Endothelial cell (in vitro differentiated cells): ENCODE measurements at places on chromosomes 2 and 18. TPM values are rescaled to one million over a fixed set of nuclear protein-coding genes. Genes with fewer than 3 reads are reported as not detected.

- H3K4me1 ChIP-seq = peaks cover 6% of the 10 kb centered on the region
- no peaks in the 10 kb centered on the region for H3K36me3 ChIP-seq
- no peak overlapping the region for H3K27ac ChIP-seq
- H3K27me3 ChIP-seq = no peaks in the 10 kb centered on the region
Measured at GRCh38 chr2:150046211-150046610, 441.3 kb downstream of the RND3 start.

- H3K27me3 ChIP-seq = no peaks in the 10 kb centered on the region
- H3K27ac ChIP-seq = no peak overlapping the region
- H3K4me1 ChIP-seq = no peaks in the 10 kb centered on the region
- no peak overlapping the region for H3K4me3 ChIP-seq
- no peaks in the 10 kb centered on the region for H3K36me3 ChIP-seq
Measured at GRCh38 chr2:200258081-200258480, 48.4 kb upstream of the SPATS2L start.

GRCh38 chr2:55048508-55049042 lies 1.7 kb downstream of the RTN4 start:
- peak overlapping the region; percentile 94 for H3K27ac ChIP-seq
- peak overlapping the region; percentile 100 for H3K4me3 ChIP-seq
- DNase-seq = no peak
- H3K36me3 ChIP-seq = peaks cover 4% of the 10 kb centered on the region

- peaks cover 13% of the 10 kb centered on the region for H3K36me3 ChIP-seq
- DNase-seq = no peak
- H3K4me1 ChIP-seq = no peaks in the 10 kb centered on the region
- H3K27me3 ChIP-seq = no peaks in the 10 kb centered on the region
Measured at GRCh38 chr18:4536447-4536846, 81.3 kb upstream of the DLGAP1 start.

DNA sequence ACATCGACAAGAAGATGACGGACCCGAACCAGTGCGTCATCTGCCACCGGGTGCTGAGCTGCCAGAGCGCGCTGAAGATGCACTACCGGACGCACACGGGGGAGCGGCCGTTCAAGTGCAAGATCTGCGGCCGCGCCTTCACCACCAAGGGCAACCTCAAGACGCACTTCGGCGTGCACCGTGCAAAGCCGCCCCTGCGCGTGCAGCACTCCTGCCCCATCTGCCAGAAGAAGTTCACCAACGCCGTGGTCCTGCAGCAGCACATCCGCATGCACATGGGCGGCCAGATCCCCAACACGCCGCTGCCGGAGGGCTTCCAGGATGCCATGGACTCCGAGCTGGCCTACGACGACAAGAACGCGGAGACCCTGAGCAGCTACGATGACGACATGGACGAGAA lies 14.4 kb downstream of the SALL3 start:
- peaks cover 7% of the 10 kb centered on the region for H3K36me3 ChIP-seq
- peaks cover 6% of the 10 kb centered on the region for H3K4me1 ChIP-seq
- H3K27me3 ChIP-seq = peaks cover 16% of the 10 kb centered on the region
- H3K4me3 ChIP-seq = no peak overlapping the region

DNA sequence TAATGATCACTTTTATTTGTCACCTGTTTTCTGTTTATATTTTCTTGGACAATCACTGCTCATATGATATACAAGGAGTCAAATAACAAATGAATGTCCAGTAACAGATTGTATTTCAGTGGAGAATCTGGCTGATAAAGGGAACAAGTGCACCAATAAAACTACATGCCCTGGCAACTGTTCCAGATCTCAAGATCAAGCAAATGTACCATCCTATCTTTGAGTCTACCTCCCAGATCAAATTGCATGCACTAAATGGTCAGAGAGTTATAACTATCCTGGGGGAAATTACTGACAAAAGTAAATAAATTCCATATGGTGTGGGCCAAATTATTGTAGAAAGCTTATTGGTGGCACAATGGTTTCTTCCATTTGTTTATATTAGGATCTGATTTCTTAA lies 452.8 kb downstream of the MBD2 start:
- no peaks in the 10 kb centered on the region for H3K27me3 ChIP-seq
- H3K4me1 ChIP-seq = no peaks in the 10 kb centered on the region
- no peak overlapping the region for H3K27ac ChIP-seq
- H3K36me3 ChIP-seq = no peaks in the 10 kb centered on the region

GRCh38 chr2:171346723-171347557 lies 86.8 kb downstream of the METTL8 start:
- H3K27me3 ChIP-seq = no peaks in the 10 kb centered on the region
- no peak overlapping the region for H3K4me3 ChIP-seq
- no peak overlapping the region for H3K27ac ChIP-seq
- no peak for DNase-seq
- H3K4me1 ChIP-seq = peaks cover 12% of the 10 kb centered on the region
- H3K36me3 ChIP-seq = no peaks in the 10 kb centered on the region

DNA sequence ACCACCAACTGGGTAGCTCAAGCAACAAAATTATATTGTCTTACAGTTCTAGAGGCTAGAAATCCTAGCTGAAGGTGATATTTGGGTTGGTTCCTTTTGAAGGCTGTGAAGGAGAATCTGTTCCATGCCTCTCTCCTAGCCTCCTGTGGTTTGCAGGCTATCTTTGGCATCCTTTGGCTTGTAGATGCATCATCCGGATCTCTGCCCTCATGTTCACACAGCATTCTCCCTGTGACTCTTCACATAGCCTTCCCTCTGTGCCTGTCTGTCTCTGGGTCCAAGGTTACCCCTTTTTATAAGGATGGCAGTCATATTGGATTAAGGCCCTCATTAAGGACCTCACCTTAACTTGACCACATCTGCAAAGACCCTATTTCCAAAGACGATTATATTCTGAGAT lies 78.6 kb upstream of the MAP3K20 start:
- H3K4me1 ChIP-seq = peaks cover 2% of the 10 kb centered on the region
- no peak overlapping the region for H3K4me3 ChIP-seq
- DNase-seq = no peak
- H3K27me3 ChIP-seq = peaks cover 3% of the 10 kb centered on the region
- no peak overlapping the region for H3K27ac ChIP-seq
- no peaks in the 10 kb centered on the region for H3K36me3 ChIP-seq

GRCh38 chr2:219122202-219122980 lies 38.2 kb downstream of the NHEJ1 start:
- no peaks in the 10 kb centered on the region for H3K36me3 ChIP-seq
- H3K4me1 ChIP-seq = peaks cover 21% of the 10 kb centered on the region
- peaks cover 7% of the 10 kb centered on the region for H3K27me3 ChIP-seq
- no peak overlapping the region for H3K4me3 ChIP-seq

DNA sequence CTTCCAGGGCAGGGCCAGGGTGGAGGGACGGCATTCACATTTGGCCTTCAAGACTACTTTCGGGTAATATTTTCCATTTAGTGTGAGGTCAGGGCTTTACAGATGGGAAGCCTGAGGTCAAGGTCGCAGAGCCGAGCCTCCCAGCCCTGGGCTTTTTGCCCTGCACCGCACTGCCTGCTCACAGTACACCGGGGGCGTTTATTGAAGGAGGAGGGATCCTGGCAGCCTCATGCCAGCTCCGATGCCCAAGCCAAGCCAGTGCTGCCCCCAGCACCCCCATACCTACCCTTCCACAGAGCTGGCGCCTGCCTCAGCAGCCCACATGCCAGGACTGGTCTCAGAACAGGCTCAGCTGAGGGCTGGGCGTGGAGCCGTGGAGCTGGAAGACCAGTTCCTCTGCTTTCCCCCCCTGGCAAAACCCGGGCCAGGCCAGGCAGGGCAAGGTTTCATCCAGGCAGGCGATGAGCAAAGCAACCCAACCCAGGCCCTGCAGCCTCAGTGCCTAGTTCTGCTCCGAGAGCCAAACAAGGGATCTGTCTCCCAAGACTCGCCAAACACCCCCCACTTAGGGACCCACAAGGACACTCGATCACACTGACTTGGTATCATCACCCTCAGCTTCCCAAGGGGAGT lies 11.9 kb downstream of the SDC1 start:
- no peaks in the 10 kb centered on the region for H3K36me3 ChIP-seq
- no peaks in the 10 kb centered on the region for H3K4me1 ChIP-seq
- no peak overlapping the region for H3K4me3 ChIP-seq
- H3K27me3 ChIP-seq = peaks cover 14% of the 10 kb centered on the region
- no peak overlapping the region for H3K27ac ChIP-seq

DNA sequence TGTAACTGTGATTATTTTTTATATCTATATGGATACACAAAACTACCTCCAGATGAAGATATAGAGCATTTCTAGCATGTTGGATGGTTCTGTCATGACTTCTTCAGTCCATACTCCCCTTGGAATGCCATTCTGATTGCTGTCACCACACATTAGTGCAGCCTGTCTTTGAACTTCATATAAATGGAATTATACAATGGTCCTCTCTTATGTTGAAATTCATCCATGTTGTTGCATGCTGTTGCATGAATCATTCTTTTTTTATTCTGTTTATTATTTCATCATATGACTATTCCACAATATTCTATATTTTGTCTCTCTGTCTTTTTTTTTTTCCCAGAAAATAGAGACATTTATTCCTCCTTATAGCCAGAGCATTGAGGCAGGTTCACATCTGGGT lies 74.1 kb downstream of the OSBPL6 start:
- peaks cover 8% of the 10 kb centered on the region for H3K4me1 ChIP-seq
- H3K4me3 ChIP-seq = no peak overlapping the region
- no peak overlapping the region for H3K27ac ChIP-seq

DNA sequence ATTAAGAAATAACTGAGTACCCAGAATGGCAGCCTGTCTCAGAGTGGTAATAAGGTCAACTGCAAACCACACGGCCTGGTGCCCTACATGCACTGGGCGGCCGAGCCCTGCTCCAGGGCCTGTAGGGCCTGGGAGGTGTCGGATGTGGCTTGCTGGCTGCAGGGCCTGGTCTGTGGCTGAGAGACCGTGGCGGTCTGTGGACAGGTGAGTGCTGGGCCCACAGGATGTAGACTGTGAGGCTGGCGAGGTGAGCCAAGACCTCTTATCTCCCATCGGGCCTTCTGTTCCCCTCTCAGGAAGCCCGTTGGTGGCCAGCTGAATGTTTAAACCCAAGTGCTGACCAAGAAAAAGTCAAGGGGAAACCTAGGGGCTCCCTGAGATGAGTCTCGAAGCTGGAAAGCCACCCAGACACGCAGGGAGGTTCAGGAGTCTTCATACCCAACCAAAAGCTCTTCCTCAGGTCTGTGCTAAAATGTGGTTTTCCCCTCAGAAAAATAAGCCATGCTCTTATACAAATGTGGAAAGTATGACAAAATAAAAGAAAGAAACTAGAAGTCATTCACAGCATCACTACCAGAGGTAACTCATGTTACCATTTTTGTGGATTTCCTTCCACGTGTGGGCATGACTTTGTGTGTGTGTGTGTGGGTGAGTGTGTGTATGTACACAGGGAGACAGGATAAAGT lies 47.7 kb upstream of the CTDP1 start:
- H3K27ac ChIP-seq = no peak overlapping the region
- DNase-seq = no peak
- H3K36me3 ChIP-seq = peaks cover 14% of the 10 kb centered on the region
- no peak overlapping the region for H3K4me3 ChIP-seq

DNA sequence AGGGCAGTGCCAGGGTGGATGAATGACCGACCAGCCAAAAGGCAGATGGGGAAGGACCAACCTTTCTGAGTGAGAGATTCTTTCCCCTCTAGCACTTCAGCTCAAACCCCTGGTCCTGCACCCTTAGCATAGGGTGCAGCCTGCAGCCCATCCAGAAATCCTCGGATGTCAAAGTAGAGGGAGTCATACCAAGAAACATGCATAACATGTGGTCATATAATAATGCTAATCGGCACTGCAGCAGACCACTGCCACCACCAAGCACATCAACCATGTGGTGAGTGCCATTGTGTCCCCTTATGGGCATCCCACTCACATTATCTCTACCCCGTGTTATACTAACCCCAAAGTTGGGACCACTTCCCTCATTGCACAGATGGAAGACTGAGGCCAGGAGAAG lies 17.7 kb downstream of the ATOH8 start:
- H3K27ac ChIP-seq = no peak overlapping the region
- no peak for DNase-seq
- H3K4me3 ChIP-seq = no peak overlapping the region
- peaks cover 18% of the 10 kb centered on the region for H3K4me1 ChIP-seq
- peaks cover 13% of the 10 kb centered on the region for H3K27me3 ChIP-seq

DNA sequence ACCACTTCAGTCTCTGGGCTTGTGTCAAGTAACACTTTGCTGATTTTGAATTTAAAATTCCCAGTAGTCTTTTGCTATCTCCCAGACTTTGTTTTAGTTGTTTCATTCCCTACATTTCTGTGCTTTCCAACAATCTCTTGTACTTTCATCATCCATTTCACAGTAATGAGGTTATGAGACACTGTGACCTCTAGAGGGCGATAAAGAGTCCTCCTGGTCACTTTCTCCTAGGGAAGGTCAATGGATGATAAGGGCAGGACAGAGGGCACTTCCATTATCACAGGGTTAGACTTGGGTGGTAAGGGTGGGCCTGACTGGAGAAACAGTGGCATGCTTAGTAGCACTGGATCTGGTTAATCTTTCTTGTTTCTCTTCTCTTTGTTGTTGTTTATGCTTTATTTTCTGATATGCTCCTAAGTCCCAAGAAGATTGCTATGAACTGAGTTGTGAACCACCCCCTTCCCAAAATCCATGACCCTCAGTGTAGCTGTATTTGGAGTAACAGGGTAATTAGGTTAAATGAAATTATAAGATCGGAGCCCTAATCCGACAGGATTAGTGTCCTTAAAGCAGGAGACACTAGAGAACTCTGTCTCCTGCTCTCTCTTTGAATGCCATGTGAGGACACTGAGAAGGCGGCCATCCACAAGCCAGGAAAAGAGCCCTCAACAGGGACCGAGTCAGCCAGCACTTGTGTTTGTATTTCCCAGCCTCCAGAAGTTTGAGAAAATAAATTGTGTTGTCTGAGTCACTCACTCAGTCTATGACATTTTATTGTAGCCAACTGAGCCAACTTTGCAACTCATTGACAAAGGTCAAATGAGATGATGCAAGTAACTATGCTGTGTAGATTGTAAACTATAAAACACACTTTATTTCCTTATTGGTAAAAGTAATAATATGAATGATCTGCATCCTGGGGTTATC lies 779.2 kb downstream of the CNTNAP5 start:
- H3K4me1 ChIP-seq = no peaks in the 10 kb centered on the region
- no peaks in the 10 kb centered on the region for H3K36me3 ChIP-seq
- no peaks in the 10 kb centered on the region for H3K27me3 ChIP-seq
- H3K27ac ChIP-seq = no peak overlapping the region
- peak; percentile 22 for DNase-seq

DNA sequence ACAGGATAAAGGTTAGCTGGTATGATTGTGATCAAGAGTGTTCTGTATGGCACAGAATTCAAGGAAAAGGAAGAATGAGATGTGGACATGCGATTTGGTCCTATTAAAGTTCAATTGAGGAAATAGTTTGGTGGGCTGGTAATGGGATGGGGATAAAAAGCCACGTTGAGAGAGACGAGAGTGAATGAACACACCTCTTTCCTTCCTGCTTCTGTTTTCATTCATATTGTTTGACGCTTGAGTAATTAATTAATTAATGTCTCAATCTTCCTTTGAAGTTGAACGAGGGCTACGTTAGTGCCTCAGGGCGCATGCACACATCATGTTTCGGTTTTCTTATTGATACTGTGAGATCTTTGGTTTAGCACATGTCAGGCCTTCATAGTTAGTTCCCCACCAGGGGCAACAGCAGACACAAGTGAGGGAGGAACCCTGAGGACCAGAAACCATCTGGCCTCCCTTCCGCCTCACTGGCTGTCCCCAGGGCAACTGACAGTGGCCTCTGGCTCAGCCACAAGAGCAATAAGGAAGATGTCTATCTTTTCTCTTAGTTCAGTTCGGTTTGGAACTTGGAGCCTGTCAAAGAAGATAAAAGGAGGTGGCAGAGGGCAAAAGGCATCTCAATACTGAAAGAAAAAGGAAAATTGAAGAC lies 116.0 kb downstream of the LIPG start:
- DNase-seq = no peak
- no peaks in the 10 kb centered on the region for H3K36me3 ChIP-seq
- H3K27me3 ChIP-seq = no peaks in the 10 kb centered on the region
- H3K4me3 ChIP-seq = no peak overlapping the region
- H3K27ac ChIP-seq = no peak overlapping the region

The EFEMP1 gene
- total RNA-seq = 2.3 TPM

The ALPG gene
- total RNA-seq = not detected

The AQP12B gene
- not detected for total RNA-seq

The ALLC gene
- total RNA-seq = 0.26 TPM
